WTC11 (cell line): ENCODE measurements at places on chromosomes 1 and 21.
A peak's percentile ranks its signal among the peaks of the same experiment; 100 is the strongest.

GRCh38 chr1:229509576-229509975, 1.4 kb upstream of the NUP133 start:
- peak overlapping the region; percentile 95 for H3K4me3 ChIP-seq
- H3K27ac ChIP-seq, result no peak overlapping the region
- peaks cover 15% of the 10 kb centered on the region for H3K4me1 ChIP-seq

DNA sequence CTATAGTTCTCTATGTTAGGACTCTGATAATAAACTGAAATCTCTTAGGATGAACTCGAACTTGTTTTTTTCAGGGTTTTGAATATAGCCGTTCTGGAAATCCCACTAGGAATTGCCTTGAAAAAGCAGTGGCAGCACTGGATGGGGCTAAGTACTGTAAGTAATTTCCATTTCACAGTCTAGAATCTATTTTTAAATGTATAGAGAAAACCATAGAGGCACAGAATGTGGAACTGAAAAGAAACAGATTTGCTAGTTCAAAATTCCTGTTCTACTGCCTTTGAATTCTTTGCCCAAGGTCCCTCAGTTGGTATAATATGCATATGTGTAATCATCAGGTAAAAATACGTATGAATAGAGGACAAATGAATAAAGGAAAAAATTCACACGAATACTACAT, 4.8 kb downstream of the CTH start:
- peaks cover 31% of the 10 kb centered on the region for H3K36me3 ChIP-seq
- H3K4me3 ChIP-seq, result no peak overlapping the region
- H3K27me3 ChIP-seq, result no peaks in the 10 kb centered on the region
- no peak overlapping the region for H3K27ac ChIP-seq
- peaks cover 12% of the 10 kb centered on the region for H3K4me1 ChIP-seq

DNA sequence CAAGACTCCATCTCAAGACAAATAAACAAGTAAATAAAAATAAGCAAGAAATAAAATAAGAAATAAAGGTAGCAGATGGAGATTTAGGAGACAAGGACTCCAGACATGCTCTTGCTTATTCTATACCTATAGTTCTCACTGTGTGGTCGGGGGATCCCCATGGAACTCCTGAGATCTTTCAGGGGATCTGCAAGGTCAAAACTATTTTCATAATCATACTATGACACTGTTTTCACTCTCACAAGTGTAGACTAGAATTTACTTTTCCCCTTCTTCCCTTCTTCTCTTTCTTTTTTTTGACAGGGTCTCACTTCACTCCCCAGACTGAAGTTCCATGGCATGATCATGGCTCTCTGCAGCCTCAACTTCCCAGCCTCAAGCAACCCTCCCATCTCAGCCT, 29.8 kb upstream of the NLRP3 start:
- H3K36me3 ChIP-seq, result peaks cover 30% of the 10 kb centered on the region
- no peak for DNase-seq
- no peak overlapping the region for H3K27ac ChIP-seq
- peaks cover 27% of the 10 kb centered on the region for H3K27me3 ChIP-seq
- H3K4me3 ChIP-seq, result no peak overlapping the region

- DNase-seq, result no peak
- no peak overlapping the region for H3K27ac ChIP-seq
- H3K36me3 ChIP-seq, result no peaks in the 10 kb centered on the region
- peaks cover 88% of the 10 kb centered on the region for H3K27me3 ChIP-seq
- H3K4me3 ChIP-seq, result no peak overlapping the region
Measured at GRCh38 chr1:39642796-39643195, 3.4 kb upstream of the HEYL start.

DNA sequence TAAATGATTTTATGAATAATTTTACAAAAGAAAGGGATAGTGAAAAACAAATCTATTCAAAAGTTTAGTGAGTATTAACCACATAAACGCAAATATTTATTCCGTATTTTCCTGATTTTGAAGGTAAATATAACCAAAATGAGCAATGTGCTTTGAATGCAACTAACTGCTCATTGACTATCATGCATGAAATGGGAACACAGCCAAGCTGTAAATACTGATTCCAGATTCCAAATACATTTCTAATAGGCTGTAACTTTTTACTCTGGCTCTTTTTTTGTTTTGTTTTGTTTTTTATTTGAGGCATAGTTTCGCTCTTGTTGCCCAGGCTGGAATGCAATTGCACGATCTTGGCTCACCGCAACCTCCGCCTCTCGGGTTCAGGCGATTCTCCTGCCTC, 41.8 kb downstream of the SELENOF start:
- peaks cover 5% of the 10 kb centered on the region for H3K36me3 ChIP-seq
- no peak overlapping the region for H3K27ac ChIP-seq
- H3K27me3 ChIP-seq, result no peaks in the 10 kb centered on the region
- no peak overlapping the region for H3K4me3 ChIP-seq
- DNase-seq, result no peak
- H3K4me1 ChIP-seq, result peaks cover 13% of the 10 kb centered on the region

GRCh38 chr1:48105165-48105564, 108.0 kb upstream of the TRABD2B start:
- H3K36me3 ChIP-seq, result no peaks in the 10 kb centered on the region
- no peak for DNase-seq
- H3K4me3 ChIP-seq, result no peak overlapping the region
- H3K4me1 ChIP-seq, result peaks cover 7% of the 10 kb centered on the region

DNA sequence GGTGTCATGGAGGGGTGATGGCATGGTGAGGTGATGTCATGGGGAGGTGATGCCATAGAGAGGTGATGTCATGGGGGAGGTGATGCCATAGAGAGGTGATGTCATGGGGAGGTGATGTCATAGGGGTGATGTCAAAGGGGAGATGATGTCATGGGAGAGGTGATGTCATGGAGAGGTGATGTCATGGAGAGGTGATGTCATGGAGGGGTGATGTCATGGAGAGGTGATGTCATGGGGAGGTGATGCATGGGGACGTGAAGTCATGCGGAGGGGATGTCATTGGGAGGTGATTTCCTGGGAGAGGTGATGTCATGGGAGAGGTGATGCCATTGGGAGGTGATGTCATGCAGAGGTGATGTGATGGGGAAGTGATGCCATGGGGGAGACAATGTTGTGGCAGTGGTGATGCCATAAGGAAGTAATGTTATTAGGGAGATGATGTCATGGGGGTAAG, 92.1 kb upstream of the C1orf174 start:
- no peak overlapping the region for H3K27ac ChIP-seq
- DNase-seq, result no peak
- H3K36me3 ChIP-seq, result peaks cover 63% of the 10 kb centered on the region
- H3K27me3 ChIP-seq, result peaks cover 13% of the 10 kb centered on the region
- H3K4me1 ChIP-seq, result no peaks in the 10 kb centered on the region

DNA sequence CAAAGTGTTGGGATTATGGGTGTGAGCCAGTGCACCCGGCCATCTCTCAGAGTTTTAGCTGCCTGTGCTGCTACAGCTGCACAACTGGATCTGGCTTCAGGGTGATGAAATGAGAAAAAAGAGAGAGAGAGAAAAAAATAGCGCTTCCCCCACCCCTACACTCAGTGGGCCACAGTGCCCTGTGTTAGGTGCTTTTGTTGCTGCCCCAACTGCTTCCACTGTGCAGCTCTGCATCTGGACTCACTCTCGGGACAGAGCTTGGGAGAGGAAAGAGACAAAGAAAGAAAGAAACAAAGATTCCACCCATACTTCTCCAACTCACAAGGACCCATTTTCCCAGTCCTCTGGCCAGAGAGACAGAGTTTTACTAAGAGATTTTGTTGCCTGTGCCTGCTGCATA, 50.4 kb downstream of the INAVA start:
- no peak overlapping the region for H3K27ac ChIP-seq
- no peaks in the 10 kb centered on the region for H3K4me1 ChIP-seq
